ENCODE measurements at places on chromosomes 2 and 18. TPM values are rescaled to one million over a fixed set of nuclear protein-coding genes. Genes with fewer than 3 reads are reported as not detected.

DNA sequence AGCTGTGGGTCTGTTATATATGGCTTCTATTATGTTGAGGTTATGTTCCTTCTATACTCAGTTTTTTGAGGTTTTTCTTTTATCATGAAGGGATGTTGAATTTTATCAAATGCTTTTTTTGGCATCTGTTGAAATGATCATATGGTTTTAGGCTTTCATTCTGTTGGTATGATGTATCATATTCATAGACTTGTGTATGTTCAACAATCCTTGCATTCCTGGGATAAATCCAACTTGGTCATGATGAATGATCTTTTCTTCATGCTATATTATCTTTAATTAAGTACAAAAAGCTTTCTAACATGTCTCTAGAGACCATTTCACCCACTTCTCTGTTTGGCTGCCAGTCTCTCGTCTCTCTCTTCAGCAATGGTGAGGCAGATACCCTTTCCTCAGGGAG lies 54.2 kb downstream of the MDH1 start:
- DNase-seq, result no peak

DNA sequence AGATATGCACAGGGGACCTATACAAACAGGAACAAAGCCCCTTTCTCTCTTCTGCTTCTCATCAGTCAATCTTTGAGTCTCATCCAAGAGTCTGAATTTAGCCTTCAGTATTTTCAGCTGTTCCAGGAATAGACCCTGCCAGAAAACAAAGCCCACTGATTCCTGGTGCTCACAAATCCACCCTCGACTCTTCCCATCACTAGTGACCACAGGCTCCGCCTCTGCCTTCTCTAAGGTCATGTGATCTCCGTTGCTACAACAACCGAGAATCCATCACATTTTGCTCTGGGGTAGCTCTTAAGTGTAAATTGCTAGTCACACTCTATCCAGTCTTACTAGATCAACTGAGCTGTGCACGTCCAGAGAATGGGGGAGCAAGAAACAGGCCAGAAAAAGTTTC lies 46.4 kb upstream of the SPTBN1 start:
- no peak for DNase-seq

DNA sequence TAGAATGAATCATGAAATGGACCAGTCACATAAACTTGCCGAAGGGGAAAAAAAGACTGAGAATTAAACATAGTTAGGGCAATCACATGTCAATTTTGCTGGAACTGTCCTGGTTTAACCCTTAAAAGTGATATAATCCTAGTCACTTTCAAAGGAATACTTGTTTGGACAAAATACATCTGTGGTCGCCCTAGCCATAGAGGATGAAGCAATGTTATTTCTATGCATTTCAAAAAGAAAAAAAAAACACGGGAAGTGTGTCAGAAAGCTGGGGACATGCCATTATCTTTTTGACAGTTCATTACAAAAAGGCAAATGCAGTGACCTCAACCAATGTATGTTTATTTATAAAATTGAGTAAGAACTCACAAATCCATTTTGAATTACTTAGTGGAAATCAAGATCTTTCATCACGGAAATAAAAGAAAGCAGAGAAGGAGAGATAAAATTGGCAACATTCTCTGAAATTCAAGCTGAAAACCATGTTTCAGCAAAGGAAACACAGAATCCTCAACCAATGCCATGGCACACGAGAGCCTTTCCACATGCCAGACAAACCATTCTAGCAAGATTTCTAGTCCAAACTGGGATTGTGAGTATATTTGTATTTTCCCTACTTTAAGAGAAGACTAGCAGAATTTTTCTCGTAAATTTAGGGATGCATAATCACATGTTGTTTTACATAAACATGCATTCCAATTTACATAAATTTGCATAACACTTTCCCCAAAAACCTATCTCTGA lies 854.3 kb upstream of the ACVR2A start:
- no peak for DNase-seq

The TBR1 gene
- not detected for polyA plus RNA-seq

The SLC19A3 gene
- polyA plus RNA-seq, result 0.81 TPM
